ENCODE measurements at places on chromosomes 6 and 20. TPM values are rescaled to one million over a fixed set of nuclear protein-coding genes. Genes with fewer than 3 reads are reported as not detected.

DNA sequence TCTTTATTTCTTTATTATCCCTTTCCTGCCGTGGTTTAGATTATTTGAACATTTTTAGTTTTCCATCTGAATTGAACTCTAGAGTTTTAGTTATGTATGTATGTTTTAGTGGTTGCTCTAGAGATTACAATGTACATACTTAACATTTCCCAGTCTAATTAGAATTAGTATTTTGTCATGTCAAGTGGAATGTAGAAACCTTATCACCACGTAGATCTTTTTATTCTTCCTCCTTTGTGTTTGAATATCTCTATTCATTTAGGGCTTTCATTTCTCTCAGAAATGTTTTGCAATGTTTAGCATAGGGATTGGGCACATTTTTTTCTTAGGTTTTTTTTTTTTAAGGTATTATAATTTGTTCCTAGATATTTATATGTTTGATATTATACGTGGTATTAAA, 73.1 kb upstream of the EZR start:
- no peak overlapping the region for H3K4me3 ChIP-seq
- H3K27ac ChIP-seq: no peak overlapping the region
- DNase-seq: no peak
- no peaks in the 10 kb centered on the region for H3K4me1 ChIP-seq

The FUCA2 gene
- total RNA-seq: 47.4 TPM

The BEND3 gene
- 38.8 TPM for total RNA-seq

DNA sequence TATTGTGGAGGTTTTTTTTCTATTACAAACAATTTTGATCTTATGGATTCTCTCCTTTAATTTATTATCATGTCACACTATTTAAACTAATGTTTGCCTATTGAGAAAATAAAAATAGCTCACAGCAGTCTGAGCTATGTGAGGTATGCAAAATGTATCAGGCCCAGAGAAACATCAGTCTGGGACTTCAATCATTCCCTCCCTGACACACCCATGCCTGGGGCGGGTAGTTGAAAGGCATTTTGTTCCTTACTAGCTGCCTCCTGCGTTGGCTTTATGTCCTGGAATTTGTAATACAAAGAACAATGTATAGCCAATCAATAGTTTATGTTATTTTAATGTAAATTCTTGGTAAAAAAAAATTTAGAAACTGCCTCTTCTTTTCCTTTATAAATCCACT, 403.3 kb downstream of the EPM2A start:
- H3K4me1 ChIP-seq: no peaks in the 10 kb centered on the region
- H3K27me3 ChIP-seq: no peaks in the 10 kb centered on the region
- DNase-seq: no peak
- no peak overlapping the region for H3K4me3 ChIP-seq
- no peak overlapping the region for H3K27ac ChIP-seq
- no peaks in the 10 kb centered on the region for H3K36me3 ChIP-seq

GRCh38 chr20:20010639-20011500, 6.3 kb upstream of the NAA20 start:
- H3K4me1 ChIP-seq: no peaks in the 10 kb centered on the region
- no peak overlapping the region for H3K4me3 ChIP-seq
- DNase-seq: no peak
- H3K27me3 ChIP-seq: no peaks in the 10 kb centered on the region
- H3K36me3 ChIP-seq: no peaks in the 10 kb centered on the region

The LRRC73 gene
- total RNA-seq: 0.26 TPM

The POM121L2 gene
- 0.09 TPM for total RNA-seq

The TTK gene
- total RNA-seq: 62.2 TPM

The ANKEF1 gene
- 10.0 TPM for total RNA-seq

The ASIP gene
- not detected for total RNA-seq

DNA sequence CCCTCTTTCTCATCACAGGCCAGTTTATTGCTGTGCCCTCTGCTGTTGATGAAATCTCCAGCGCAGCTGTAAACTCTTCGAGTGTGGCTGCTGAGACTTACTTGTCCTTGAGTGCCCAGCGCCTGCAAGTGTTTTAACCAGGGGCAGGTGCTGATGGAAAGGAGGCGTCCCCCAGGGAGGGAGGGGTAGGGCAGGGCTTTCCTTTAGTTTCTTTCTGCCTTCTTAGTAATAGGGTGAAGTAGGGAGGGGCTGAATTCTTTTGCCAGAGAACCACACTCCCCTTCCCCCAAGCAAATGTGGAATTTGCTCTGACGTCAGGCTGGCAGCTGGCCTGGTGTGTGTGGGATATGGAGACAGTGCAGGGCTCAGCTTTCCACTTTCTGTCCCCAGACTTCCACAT, 61.2 kb downstream of the IGF2R start:
- H3K36me3 ChIP-seq: peaks cover 44% of the 10 kb centered on the region
- no peaks in the 10 kb centered on the region for H3K4me1 ChIP-seq
- DNase-seq: peak; percentile 25
- no peak overlapping the region for H3K4me3 ChIP-seq
- H3K27me3 ChIP-seq: no peaks in the 10 kb centered on the region

DNA sequence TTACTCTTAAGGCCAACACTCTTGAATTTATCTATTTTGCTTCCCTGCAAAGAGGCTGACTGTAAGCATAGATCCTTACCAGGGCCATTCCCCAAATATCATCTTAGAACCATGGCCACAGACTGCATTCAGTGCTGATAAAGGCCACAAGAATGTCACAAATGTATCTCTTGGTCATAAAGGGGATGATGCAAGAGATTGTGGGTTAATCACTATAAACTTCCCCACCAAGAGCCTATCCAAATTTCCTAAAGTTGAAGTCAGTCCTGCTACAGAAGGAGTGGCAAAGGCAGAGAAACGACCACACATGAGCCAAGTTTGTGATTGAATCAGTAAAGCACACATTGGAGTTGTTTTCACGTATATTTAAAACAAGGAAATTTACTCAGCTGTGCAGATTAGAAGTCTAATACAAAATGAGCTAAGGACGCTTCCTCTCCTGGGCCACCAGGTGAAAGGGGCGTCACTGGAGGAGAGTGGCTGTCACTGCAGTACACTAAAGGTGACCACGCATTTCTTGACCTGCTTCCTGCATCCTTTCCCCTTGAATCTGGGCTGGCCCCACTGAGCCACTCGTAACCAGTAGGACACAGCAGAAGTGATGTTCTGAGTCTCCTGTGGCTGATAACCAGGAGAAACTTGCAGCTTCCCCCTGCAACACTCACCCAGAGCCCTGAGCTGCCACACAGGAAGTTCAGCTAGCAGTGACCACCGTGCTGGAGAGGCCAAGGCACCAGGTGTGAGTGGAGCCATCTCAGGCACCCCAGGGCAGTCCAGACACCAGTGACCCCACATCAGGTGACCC, 181.9 kb downstream of the SYNDIG1 start:
- H3K4me3 ChIP-seq: no peak overlapping the region
- no peaks in the 10 kb centered on the region for H3K27me3 ChIP-seq
- H3K4me1 ChIP-seq: no peaks in the 10 kb centered on the region
- H3K27ac ChIP-seq: no peak overlapping the region
- H3K36me3 ChIP-seq: no peaks in the 10 kb centered on the region

The EYS gene
- not detected for total RNA-seq

The EYA4 gene
- 0.17 TPM for total RNA-seq

- no peaks in the 10 kb centered on the region for H3K36me3 ChIP-seq
- peaks cover 2% of the 10 kb centered on the region for H3K4me1 ChIP-seq
- peak; percentile 95 for DNase-seq
- H3K27me3 ChIP-seq: no peaks in the 10 kb centered on the region
- H3K27ac ChIP-seq: no peak overlapping the region
These were observed 160.1 kb downstream of the ZMYND8 start for GRCh38 chr20:47196091-47197081.

DNA sequence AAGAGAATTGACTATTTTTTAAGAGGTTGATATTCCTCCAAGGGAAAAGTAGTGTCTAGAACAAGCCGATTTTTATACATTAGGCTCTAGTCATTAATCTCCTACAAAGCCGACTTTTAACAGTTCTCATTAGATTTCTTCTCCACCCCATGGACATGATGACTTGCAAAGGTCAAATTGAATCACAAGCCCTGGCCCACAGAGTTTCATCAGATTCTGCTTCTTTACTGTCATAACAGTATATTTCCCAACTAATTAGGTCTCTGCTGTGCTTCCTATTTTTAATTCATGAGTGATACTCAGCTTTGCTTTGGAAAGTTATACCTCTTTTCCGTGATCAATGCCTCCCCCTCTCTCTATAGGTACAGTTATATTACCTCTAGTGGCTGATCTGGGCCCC, 90.6 kb upstream of the ADGRB3 start:
- no peaks in the 10 kb centered on the region for H3K27me3 ChIP-seq
- H3K4me1 ChIP-seq: no peaks in the 10 kb centered on the region
- no peaks in the 10 kb centered on the region for H3K36me3 ChIP-seq
- H3K27ac ChIP-seq: no peak overlapping the region
- no peak for DNase-seq
- H3K4me3 ChIP-seq: no peak overlapping the region

All from H1 (cell line).